ENCODE measurements at places on chromosomes 5 and 9.
A peak's percentile ranks its signal among the peaks of the same experiment; 100 is the strongest.

GRCh38 chr9:76630916-76631315 is 133.3 kb upstream of the PCA3 start:
- no peak for DNase-seq

- peak; percentile 13 for DNase-seq
Observed at GRCh38 chr5:125696762-125697161, 726.4 kb upstream of the GRAMD2B start.

DNA sequence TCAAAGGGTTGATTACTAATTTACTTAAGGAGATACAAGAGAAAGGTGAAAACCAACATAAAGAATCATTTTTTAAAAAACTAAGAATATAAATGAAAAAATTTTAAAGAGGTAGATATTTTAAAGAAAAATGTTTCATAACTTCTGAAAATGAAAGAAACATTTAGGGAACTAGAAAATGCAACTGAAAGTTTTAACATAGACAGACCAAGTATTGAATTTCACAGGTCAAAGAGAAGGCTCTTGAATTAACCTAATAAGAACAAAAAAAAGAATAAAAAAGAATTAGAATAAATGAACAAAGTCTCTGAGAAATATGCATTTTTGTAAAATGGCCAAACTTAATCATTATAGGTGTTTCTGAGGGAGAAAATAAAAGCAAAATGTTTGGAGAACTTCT is 16.1 kb upstream of the FAM174A start:
- DNase-seq, result no peak

DNA sequence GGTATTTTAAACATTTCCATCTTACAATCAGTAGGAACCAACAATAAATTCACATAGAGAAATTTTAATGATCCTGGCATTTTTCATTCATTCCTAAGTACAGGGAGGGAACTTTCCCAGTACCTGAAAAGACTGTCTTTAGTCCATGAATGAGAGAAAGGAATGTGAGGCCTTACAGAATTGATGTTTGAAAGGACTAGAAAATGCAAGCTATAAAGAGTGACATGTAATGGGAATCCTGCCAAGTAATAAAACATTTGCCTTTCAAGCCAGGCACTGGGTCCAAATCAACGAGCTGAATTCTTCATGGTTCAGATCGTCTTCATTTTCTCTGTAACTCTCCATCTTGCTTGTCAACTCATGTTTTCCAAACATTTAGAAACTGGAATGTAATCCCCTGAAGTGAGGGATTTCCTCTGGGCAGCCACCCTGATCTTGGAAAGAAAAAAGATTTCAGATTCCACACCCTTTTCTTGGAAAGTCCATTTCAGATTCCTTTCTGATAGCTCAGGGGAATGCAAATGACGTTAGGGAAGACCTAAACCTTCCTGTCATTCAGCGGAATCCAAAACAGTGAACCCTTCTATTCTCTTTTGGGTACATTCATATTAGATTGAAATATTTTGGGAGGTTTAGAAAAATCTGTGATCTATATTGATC is 315.8 kb downstream of the SH3GL2 start:
- DNase-seq, result no peak

DNA sequence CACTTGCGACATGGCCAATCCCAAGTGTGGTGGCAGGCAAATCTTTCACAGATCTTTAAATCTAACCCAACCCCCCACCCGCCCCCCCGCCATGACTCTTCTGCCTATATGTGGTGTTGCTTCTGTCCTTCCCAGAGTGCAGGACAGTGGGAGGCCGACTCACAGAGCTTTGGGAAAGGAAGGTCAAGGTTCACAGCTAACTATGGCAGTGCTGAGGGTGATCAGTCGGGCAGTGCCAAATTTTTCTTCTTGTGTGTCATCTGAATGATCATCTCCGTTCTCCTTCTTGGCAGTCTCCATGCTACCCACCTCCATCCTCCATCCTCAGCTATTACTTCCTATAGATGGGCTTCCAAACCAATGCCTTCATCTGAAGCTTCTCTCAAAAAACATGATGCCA is 129.0 kb upstream of the NFIB start:
- no peak for DNase-seq

DNA sequence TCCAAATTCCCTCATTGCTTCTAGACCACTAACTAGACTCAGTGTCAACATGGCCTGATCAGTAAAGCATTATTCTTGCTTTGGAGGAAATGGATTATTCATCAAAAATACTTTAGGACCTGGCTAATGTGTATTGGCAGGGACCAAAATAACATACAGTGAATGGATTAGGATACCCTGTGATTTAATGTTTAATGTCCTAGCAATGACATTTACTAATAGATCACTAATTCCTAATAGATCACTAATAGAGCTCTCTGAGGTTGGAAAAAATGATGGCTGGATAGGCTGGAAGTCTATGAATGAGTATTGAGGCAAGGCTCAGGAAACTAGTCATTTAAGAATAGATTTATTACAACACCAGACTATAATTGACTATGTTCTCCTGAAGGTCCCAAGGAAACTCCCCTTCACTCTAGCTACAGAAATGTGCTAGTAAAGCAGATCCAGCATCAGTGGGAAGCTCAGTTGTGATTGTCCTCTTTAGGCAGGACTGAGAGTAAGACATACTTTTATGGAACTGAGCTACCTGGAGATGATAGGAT is 46.1 kb upstream of the CHSY3 start:
- DNase-seq, result no peak

- DNase-seq, result no peak
Observed at GRCh38 chr9:84815554-84815953, 146.0 kb downstream of the NTRK2 start.

GRCh38 chr9:126144603-126145456 is 181.8 kb upstream of the MVB12B start:
- no peak for DNase-seq

GRCh38 chr5:91291628-91292569 is 91.2 kb downstream of the ARRDC3 start:
- no peak for DNase-seq

GRCh38 chr9:69502671-69503301 is 169.4 kb downstream of the APBA1 start:
- DNase-seq, result no peak
